ENCODE measurements at places on chromosomes 5 and 9. TPM values are rescaled to one million over a fixed set of nuclear protein-coding genes. Genes with fewer than 3 reads are reported as not detected.
A peak's percentile ranks its signal among the peaks of the same experiment; 100 is the strongest.

The OMD gene
- 8.5 TPM for total RNA-seq

The PCDHA11 gene
- 0.09 TPM for total RNA-seq

The HMGCR gene
- 10.8 TPM for total RNA-seq

The UBAC1 gene
- total RNA-seq, result 65.7 TPM

The PALM2AKAP2 gene
- 97.6 TPM for total RNA-seq

The ANKRD31 gene
- total RNA-seq, result 0.06 TPM

GRCh38 chr5:145981589-145982571 lies 45.5 kb downstream of the SH3RF2 start:
- DNase-seq, result no peak

DNA sequence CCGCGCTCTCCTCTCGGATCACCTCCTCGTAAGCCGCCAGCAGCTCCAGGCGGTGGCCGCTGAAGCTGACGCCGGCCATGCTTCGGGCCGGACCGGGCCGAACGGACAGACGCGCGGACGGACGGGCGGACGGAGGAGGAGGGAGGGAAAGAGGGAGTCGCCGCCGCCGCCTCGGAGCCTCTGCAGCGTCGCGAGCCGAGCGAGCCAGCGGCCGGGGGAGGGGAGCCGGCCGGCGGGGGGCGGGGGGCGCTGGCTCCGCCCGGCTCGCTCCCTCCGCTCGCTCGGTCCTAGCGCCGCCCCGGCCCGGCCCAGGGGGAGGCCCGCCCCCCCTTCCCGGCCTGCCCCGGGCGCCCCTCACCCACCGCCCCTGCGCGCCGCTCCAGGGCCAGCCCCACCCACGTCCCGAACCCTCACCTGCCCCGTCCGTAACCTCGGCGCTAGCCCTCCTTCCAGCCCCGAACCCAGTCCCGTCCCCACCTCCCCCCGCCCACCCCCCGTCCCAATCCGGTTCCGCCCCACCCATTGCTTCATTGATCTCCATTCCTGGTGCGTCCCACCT lies at the start of gene DBN1:
DBN1 (minus strand) TSS at position 192 of the 559 bp plus-strand sequence; CDS start at position 79, 113 bp downstream.
- peak; percentile 58 for DNase-seq

- DNase-seq, result no peak
Observed at GRCh38 chr9:78606001-78606379, 309.1 kb downstream of the PSAT1 start.

DNA sequence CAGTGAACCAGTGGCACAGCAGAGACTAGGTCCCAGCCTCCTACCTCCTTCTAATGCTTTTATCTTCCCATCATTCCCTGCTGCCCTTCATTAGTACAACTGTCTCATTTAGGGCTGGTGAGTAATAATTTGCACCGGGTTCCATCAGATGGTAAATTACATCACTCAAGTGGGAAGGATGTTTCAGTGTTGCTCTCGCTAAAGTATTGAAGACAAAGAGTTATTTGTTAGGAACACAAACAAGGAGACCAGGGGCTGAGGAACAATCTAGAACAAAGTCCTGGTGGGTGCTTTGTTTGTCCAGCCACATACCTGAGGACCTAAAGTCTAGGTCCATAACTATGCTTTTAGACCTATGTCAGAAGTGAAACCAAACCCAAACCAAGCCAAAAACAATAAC lies 52.4 kb downstream of the SEC61B start:
- DNase-seq, result no peak

DNA sequence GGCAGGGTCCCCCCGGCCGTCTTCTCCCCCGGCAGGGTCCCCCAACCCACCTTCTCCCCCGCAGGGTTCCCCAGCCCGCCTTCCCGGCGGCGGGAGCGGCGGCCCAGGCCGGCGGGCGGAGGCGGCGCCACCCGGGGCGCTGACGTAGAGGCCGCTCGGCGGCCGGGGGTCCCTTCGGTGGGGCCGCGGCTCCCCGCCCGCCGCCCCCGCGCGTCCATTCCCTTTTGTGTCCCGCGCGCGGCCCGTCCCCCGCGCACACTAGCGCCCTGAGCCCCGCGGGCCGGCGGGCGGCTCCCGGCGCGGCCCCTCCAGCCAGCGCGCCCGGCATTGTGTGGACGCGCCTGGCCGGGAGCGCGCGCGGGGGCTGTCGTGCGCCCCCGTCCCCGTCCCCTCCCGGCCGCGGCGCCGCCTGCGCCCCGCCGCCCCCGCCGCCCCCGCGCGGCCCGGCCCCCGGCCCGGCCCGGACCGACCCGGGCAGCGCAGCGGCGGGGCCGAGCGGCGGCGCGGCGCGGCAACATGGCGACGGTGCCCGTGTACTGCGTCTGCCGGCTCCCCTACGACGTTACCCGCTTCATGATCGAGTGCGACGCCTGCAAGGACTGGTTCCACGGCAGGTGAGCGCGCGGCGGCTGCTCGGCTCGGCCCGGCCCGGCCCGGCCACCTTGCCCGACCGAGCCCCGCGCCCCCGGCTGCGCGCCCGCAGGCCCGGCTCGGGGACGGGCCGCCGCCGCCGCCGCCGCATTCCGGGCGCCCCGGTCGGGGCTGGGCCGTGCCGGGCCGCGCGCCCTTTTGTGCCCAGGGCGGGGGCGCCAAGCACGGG lies at the start of gene PHF2:
PHF2 (plus strand) TSS at position 327 of the 820 bp plus-strand sequence; CDS start at position 517, 190 bp downstream.
- DNase-seq, result no peak

- DNase-seq, result no peak
Observed at GRCh38 chr5:22928821-22929482, 75.8 kb upstream of the CDH12 start.
